ENCODE measurements at places on chromosomes 1 and 21.

DNA sequence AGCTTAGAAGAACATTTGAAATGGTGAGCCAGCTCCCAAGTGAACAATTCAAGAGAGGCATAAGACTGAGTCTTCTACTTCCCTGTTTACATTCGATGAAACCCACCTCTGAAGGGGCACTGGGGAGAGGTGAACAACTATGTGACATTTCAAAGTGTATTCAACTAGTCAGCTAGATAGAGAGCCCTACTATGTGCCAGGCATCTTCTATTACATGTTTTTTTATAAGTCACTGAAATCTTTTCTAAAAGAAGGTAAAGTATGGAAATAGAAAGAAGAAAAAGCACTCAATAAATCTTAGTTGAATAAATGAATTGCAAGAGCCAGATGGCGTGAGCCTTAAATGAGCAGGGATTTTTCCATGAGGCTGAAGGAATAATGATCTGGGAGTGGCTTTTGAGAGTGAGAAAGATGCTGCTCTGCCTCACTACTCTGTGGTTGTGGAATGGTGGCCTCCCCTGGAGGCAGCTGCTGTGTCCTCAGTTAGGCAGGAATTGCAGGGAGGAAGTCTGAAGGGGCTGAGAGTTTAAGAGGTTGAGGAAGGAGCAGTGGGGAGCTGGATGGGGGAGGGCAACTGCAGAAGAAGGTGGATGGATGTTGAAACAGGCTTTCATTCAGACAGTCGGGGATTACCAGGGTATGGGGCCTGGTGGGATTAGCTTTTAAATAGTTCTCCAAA is 10.4 kb upstream of the PTPRF start:
- DNase-seq = no peak

GRCh38 chr1:150552128-150552910 is 3.1 kb downstream of the ADAMTSL4 start:
- no peak for DNase-seq

DNA sequence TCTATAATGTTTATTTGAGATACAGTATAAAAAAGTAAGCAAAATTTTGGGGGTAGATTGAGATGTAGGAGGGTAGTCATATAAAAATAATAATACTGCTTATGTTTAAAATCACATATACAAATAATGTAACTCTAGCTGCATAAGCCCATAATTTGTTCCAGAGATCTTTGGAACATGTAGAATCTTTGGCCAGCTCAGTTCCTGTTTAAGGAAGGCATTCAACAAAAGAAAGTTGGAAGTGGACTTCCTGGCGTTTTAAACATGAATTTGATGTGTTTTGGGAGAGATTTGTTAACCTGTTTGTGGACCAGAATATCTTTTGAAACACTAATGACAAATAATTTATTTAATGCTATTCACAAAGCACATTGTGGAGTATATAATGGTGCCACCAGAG is 27.7 kb downstream of the GIPC2 start:
- DNase-seq = no peak

- DNase-seq = no peak
Measured at GRCh38 chr1:154469844-154470560, 32.0 kb upstream of the TDRD10 start.

DNA sequence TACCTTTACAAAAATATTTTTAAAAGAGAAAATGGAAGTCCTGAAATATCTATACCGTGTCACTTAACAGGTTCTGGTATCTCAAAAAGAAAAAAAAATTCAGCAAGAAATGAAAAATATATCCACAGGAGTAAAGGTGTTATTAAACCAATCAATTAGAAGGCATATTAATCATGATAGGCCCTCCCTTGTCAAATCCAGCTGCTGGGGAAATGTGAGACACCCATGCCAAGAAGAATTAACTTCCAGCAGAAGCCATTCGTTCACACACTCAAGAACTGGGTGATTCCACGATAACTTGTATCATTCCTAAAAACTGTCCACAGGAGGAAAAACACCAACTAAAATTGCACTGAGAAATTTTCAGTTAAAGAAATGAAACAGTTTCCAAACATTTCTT is 57.6 kb downstream of the APP start:
- no peak for DNase-seq

DNA sequence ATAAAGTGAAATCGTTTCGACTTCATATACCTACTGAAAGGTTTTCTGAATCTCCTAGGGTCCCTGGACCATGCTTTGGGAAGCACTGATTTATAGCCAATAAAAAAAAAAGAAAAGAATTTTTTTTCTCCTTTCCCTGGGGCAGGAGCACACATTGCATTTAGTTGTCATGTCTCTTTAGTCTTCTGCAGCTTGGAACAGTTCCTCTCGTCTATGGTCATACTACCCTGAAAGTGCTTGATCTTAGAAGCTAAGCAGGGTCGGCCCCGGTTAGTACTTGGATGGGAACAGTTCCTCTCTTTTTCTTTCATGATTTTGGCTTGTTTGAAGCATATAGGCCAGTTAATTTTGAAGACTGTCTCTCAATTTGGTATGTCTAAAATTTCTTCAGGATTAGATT is 3.7 kb upstream of the SERPINC1 start:
- no peak for DNase-seq

DNA sequence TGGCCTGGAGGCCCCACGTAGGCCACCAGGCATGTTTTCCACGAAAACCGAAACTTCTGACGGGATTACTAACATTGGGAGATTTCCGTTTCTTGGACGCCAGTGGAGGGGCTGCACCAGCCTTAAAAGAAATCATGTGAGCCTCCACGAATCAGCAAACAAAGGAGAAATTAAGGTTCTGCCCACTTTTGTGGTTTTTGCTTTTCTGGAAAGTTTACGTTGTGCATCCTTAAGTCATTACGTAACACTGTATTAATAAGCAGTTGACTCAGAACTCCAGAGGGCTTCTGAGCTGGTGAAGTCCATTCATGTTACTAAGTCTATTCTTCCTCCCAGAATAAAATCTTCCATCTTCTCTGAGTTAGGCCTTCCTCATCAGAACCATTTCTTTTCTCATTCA is 168.5 kb downstream of the PSMG1 start:
- no peak for DNase-seq

DNA sequence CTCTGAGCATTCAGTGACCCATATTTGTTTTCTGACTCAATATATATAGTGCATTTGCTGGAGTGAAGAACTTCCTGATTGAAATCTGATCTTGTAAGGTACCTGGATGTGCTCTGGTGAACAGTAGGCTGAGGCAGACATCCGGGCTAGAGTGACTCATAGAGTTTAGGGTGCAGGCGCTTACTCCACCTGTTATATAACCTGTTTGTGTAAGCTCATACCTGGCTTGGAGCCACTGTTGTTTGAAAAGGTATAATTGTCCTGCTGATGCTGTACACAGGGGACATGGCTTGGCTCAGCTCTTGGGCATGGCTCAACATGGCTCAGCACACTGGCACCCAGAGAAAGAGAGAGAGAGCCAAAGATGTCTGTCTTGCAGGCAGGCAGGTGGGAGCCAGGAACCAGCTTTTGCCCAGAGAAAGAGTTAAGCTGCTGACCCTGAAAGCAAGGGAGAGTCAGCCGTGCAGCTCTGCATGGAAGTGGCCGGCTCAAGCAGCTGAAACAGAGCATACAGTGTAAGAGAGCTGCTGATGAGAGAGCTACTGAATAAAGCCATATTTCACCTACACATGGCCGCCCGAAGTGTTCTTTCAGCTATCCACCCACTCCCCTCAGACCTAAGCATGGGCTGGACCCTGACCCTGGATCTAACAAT is 43.2 kb downstream of the GJA5 start:
- DNase-seq = no peak

DNA sequence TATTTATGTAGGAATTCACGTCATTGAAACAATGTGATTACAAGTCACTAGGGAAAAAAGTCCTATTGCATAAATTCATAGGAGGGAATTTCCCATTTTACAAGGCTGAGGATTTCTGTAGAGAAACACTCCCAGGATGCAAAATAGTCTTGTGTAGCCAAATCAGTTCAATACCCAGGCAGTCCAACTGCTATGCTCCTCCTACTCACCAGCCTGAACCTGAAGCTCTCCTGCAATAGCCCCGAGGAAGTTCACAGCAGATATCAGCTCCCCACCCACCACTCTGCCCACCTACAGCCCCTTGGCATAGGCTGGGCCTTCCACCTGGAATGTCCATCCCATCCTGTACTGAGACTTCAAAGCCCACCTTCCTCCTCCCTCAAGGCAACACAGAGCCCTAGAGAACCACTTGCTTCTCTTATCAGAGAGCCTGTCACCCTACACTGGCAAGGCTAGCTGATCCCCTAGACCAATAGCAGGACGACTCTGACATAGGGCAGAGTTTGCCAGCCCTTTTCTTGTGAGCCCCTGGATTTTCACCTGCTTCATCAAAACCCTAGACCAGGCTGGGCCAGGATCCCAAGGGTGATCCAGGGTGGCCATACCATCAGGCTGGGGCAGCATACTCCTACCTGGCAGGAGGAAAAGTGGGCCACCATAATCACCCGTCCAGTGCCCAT is 1.5 kb downstream of the LSS start:
- DNase-seq = no peak

- no peak for DNase-seq
Measured at GRCh38 chr1:220751111-220751510, 3.0 kb downstream of the MTARC2 start.

- DNase-seq = no peak
Measured at GRCh38 chr1:196779093-196779492, 4.5 kb downstream of the CFHR3 start.

GRCh38 chr21:16086121-16086520 is 356.3 kb downstream of the USP25 start:
- no peak for DNase-seq

- DNase-seq = no peak
Measured at GRCh38 chr1:75469586-75470173, 141.2 kb downstream of the SLC44A5 start.

DNA sequence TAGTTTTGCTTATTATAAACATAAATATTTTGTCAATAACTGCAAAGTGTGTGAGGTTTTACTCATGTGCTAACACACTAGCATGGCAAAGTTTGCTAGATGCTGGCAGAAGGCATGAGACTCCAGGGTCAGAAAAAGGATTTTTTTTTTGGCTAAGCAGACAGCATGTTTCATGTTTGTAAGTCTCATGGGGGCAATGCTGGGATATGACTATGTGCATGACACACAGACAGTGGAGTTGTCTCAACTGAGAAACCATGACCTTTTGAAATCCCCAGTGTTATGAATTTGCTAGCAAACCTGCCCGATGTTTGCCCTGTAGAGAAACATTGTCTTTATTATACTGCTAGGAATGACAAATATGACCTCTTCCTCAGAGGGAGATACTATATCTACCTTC is 448.2 kb downstream of the BRINP3 start:
- DNase-seq = no peak

GRCh38 chr1:116359060-116359830 is 13.8 kb upstream of the ATP1A1 start:
- no peak for DNase-seq

DNA sequence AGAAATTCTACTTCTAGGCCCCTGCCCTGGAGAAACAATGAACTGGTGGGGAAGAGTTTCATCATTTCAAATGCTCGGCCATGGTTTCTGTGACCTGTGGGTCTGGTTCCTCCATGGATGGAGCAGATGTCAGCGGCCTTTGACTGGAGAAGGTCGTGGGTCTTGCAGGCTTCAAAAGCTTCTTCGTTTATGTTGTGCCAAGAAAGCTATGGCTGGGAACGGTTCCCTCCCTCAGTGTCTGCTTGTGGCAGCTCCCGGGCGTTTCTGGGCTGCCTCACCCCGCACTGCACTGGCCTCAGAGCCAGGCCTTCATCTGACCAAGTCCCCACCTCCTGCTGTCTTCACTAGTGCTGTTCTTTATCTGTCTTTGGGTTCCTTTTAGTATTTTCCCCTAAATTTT is 46.4 kb upstream of the POFUT2 start:
- no peak for DNase-seq

DNA sequence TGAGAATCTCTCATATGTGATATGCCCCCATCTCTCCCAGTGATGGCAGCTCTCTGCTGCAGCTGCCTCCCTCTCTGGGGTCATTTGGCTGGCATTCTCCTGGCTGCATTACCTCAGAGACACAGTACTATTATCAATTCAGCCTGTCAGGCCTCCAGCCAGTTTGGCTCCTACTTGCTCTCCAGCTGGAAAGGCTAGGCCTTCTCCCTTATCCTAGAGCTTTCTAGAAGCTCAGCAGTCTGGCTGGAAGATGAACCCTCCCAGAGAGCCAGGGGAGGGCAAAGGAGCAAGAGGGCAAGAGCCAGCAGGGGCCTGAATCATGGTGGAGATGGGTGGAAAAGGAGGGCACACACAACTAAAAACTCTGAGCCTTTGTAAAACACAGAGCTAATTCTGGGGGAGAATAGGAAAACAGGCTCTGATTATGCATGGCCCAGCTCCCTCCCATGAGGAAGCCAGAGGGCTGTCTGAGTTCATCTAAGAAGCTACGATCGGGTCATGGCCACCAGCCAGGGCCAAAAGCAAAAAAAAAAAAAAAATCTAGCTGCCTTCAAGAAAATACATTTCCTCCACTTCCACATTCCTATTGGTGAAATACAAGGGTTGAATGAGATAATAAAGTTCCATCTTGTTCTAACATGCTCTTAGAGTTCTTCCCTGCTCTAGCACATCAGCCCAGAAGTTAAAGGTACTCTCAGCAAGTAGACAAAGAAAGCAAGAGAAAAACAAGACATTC is 8.8 kb downstream of the LAMB3 start:
- no peak for DNase-seq

DNA sequence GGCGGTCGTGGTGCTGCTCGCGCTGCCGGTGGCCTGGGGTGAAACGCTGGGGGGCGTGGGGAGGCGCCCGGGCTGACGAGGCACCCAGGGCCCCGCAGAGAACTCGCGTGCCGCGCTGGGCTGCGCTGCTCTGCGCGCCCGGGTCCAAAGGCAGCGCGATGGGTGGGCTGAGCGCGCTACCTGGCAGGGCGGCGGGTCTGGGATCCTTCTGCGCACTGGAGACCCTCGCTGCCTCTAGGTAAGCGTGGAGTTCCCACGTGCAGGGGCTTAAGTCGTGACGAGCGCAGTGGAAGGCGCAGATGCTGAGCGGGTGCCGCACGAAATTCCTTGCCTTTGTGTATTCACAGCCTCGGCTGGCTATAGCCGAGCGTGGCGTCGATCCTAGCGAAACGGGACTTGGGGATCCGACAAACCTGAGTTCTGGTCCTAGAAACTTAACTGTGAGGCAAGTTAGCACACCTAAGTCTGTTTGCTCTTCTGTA is 24.6 kb downstream of the CR1L start:
- no peak for DNase-seq

GRCh38 chr1:21841852-21842466 is 29.9 kb downstream of the LDLRAD2 start:
- DNase-seq = no peak

DNA sequence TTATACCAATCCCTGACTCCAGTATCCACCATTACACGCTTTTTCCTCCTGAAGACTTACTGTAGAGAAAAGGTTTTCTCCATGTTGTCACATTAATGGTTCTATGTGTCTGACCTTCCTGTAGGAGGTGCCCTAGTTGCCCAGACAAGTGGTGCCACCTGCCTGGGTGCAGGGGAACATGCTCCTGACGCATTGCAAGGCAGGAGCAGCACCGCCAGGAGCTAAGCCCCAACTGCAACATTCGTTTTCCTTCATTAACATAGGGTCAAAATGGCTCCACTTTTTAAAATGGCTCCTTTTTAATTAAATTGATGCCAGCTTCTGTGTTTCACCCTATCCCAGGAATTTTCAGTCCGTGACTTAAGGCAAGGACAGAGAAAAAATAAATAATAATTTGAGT is 220.1 kb upstream of the SAMSN1 start:
- DNase-seq = no peak

GRCh38 chr1:145847827-145848226 is 2.4 kb downstream of the NUDT17 start:
- no peak for DNase-seq

GRCh38 chr1:99613716-99614115 is 32.2 kb upstream of the PALMD start:
- DNase-seq = no peak

- no peak for DNase-seq
Measured at GRCh38 chr1:192524223-192524622, 51.4 kb upstream of the RGS1 start.

- no peak for DNase-seq
Measured at GRCh38 chr1:189637041-189637440, 840.6 kb downstream of the BRINP3 start.

Measured in activated CD4-positive, alpha-beta T cell treated with anti-CD3 and anti-CD28 coated beads for 24 hours (primary cell).